ENCODE measurements at places on chromosomes 12 and 14. TPM values are rescaled to one million over a fixed set of nuclear protein-coding genes. Genes with fewer than 3 reads are reported as not detected.

- DNase-seq: no peak
These were observed 64.9 kb downstream of the SPRING1 start for GRCh38 chr12:116672842-116673516.

GRCh38 chr12:67315661-67316060 is 46.5 kb downstream of the CAND1 start:
- DNase-seq: no peak

DNA sequence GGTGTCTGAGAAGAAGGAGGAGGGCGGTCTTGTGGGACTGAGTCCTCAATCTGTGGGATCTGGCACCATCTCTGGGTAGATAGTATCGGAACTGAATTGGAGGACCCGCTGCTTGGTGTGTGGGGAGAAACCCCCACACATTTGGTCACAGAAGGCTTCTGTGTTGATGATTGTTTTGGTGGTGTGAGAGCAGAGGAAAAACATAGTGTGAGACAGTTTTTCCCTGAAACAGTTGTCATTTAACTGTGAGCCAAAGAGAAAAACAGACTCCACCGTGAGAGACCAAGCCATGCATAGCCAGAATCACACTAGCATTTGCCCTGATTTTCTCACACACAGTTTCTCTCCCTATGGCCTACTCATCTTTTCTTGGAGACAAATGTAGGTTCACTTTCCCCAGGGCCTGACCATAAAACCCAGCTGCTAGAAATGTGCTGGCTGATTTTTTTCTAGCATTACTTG is 91.4 kb upstream of the FLRT2 start:
- no peak for DNase-seq

DNA sequence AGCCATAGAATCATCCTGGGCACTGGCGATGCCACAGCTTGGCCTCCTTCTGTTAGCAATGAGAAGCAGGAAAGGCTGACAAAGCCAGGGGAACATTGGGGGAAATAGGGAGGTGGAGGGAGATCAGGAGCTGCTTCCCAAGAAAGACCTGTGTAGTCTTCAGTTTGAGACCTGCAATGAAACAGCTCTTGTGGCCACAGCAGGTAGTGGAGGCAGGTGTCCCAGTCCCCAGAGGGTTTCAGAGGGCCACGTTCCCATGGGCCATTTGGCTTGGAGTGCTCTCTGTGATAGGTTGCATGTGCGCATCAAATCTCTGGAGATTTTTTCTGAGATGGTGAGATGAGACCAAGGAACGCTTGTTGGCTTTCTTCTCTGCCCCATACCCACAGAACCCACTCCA is 14.4 kb upstream of the OR6S1 start:
- no peak for DNase-seq

DNA sequence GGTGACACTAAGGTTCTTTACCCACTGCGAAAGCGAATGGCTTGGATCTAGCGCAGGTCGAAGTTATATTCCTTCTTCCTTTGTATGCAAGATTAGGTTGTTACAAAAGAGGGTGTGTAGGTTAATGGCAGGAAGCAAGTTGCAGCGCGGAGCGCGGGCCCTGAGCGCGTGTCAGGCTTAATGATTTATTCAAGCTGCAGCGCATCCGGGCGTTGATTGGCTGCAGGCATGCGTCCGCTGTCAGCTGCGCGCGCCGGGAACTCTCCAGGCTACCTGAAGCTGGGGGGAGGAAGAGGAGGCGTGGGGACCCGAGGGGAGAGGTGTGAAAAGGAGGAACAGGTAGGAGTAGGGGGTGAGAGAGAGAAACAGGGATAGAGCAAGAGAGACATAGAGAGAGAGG is 7.4 kb downstream of the ASCL1 start:
- DNase-seq: peak; percentile 70

DNA sequence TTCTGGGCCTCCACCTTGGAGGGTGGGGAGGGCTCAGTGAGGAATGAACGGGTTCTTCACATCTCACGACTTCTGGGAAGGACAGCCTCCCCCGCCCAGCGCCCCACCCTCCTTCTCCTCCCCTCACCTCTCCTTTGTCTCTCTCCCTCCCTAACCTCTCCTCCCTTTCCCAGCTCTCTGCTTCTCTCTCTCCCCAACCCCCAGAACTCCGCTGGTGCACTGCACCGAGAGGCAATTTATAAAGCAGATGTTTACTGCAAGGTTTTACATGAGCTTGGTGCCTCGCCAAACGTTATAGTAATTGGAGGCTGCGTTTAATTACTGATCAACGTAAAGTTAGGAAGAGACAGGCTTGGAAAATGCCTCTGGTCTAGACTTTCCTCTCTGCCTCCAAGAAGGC is 42.9 kb upstream of the FAM222A start:
- no peak for DNase-seq

GRCh38 chr14:99758121-99758821 is 34.9 kb upstream of the EML1 start:
- DNase-seq: peak; percentile 44

DNA sequence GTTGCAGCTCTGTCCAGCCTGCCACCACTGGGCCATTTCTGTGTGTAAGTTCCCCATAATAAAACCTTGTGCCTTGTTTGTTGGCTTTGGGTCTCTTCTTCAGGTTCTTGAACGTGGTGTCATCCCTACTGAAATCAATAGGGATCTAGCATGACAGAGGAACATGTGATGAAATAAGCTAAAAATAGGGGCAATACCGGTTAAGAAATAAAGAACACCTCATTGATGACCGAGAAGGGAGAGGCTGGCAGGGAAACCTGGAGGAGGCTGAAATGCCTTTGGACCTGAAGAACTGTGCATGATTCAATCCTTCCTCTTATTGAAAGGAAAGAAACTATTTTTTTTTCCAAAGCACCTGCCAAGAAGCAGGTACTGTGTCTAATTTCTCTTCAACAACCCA is 172.3 kb downstream of the PPM1H start:
- no peak for DNase-seq

GRCh38 chr12:70190262-70191010 is 52.8 kb upstream of the CNOT2 start:
- no peak for DNase-seq

GRCh38 chr12:104641862-104642261 is 185.1 kb downstream of the CHST11 start:
- DNase-seq: no peak

GRCh38 chr12:109092497-109093021 is 713 bp downstream of the ALKBH2 start:
- no peak for DNase-seq

DNA sequence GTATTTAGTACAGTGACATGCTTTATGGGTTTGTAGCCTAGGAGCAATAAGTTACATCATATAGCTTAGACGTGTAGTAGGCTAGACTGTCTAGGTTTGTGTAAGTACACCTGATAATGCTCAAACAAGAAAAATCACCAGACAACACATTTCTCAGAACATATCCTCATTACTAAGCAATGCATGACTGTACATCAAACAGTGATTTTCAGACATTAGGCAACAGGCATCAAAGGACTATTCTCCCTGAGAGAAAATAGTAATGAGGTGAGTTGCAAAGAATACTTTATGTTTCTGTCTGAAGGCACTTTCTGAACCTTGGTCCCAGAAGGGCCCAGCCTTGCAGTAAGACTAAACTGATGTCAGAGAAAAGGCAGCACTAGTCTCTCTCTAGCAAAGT is 48.4 kb upstream of the SYT10 start:
- peak; percentile 57 for DNase-seq

GRCh38 chr14:71694591-71695530 is 237.4 kb upstream of the RGS6 start:
- no peak for DNase-seq

- DNase-seq: no peak
These were observed 54.4 kb upstream of the ETV6 start for GRCh38 chr12:11595080-11595479.

DNA sequence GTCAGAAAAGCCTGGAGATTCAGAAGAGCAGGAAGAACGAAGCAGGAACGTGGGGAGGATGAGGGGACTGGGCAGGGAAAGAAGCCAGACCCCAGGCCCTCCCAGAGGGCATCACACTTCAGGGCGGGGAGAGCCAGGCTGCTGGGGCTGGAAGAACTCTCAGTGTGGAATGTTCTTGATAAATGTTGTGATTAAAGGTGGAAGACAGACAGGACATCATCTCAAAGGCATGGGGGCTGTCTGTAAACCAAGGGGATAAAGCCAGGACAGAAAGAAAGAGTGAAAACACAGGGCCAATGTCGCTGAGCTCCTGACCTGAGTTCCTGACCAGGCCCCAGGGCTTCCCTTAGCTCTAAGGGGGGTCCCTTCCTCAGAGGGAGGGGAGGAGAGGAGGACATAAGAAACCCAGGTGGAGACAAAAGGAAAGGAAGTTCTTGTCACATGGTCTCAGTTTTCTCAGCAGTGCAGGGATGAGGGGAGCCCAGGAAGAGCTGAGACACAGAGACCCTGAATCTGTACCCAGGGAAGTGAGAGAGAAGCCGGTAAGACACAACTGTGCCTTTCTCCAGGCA is 56.3 kb downstream of the SETD3 start:
- DNase-seq: no peak

Gene GARIN6
- not detected for total RNA-seq

Gene KLRG1
- total RNA-seq: 0.37 TPM

Gene PYGL
- 51.6 TPM for total RNA-seq

Gene ESPL1
- 9.0 TPM for total RNA-seq

Gene STYX
- 19.9 TPM for total RNA-seq

Gene LRRC10
- not detected for total RNA-seq

Gene IL26
- total RNA-seq: not detected

Gene BBOF1
- 7.1 TPM for total RNA-seq

Gene YARS2
- total RNA-seq: 34.4 TPM

Gene CSRP2
- total RNA-seq: 64.7 TPM

Gene GPX2
- total RNA-seq: 59.8 TPM

Gene CLEC2B
- 5.0 TPM for total RNA-seq

Gene SIX6
- total RNA-seq: not detected

Gene CDK17
- total RNA-seq: 33.1 TPM

Gene OTOGL
- total RNA-seq: 0.44 TPM

Measured in hepatocyte (in vitro differentiated cells).